Activated CD4-positive, alpha-beta memory T cell treated with anti-CD3 and anti-CD28 coated beads, Interleukin-2, amount 10 ng/mL, durations not matched to agents 7 days and 5 days (primary cell): ENCODE measurements at places on chromosomes 13 and 19. TPM values are rescaled to one million over a fixed set of nuclear protein-coding genes. Genes with fewer than 3 reads are reported as not detected.

DNA sequence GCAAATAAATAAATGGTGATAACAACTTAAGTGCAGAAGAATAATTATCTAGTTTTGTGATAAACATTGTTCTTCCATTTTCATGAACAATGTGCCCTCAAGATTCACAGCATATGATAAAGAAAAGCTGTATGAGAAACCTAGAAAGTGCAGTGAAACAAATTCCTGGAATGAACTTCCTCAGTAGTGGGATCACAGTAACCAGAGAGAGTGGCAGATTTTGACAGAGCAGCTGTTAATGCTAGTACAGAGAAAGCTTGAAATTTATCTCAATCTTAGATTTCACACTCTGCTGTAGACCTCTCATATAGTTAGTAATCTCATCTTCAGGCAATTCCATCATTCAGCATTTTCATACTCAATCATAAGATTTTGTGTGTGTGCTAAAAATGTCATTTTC is 664.9 kb downstream of the PCDH9 start:
- no peak for DNase-seq

DNA sequence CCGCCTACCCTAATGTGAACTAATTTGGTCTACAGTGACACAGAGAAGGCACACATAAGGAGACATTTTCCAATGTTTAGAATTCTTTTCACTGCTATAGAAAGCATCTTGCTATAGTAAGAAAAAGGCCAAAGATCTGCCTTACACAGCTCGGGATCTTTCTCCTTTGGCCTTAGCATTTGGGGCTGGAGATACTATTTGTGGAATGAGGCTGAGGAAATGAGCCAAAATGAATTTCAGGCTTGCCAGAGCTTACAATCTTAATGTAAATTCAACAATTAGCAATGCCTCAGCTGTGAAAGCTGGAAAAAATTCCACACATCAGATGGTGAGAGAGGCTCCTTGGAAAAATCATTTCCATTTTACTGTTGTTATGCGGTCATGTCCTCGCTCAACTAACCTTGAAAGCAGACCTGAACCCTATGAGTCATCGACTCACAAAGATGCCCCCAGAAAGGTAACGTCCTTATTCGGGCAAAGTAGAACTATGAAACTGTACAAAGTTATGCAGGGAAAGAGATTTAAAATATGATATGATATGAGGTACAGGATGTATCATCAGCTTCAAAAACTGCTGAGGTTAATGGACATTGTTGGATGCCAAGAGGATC is 324.5 kb upstream of the NBEA start:
- no peak for DNase-seq

Gene ARHGAP33
- 67.0 TPM for total RNA-seq

Gene WASF3
- not detected for total RNA-seq

DNA sequence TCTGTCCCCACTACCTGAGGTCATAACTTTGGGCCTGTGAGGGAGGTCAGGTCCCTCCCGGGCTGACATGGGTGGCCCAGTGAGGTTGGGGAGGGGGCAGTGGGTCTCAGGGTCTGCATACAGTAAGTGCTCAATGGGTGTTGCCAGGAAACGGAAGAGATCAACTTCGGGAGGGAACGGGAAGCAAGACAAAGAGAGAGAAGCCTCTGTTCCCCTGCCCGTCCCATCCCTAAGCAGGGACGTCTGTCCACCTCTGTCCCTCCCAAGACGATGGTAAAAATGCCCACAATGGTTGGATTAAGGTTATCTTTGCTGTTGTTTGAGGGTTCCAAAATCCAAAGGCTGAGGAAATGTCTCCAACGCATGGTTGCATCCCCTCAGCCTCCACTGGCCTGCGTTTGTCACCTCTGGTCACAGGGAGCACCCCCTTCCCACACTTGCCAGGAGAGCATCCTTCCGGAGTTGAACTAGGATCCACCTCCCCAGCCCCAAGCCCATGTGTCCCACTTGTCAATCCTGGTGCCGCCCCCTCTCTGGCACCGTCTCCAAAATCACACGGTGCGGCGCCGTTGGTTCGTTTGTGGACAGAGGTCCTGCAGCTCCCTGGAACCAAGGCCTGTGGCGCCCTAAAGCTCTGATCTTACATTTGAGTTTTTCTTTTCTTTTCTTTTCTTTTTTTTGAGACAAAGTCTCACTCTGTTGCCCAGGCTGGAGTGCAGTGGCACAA is 774 bp upstream of the HOMER3 start:
- no peak for DNase-seq

DNA sequence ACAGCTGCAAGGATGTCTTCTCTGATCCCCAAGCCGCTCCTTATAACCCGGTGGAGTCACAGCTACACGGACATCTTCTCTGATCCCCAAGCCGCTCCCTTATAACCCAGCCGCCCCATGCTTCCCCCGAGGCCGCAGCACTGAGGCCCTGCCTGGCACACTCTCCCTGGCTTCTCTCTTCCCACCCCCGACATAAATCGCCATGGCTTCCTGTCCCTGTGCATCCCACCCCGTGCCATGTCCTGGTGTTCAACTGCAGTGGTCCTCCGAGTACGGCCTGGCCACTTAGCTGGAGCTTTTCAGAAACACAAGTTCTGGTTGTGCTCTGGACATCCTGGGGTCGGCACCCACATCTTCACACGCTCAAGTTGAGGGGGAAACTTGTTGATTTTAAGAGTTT is 60.4 kb downstream of the RASA3 start:
- DNase-seq: no peak

DNA sequence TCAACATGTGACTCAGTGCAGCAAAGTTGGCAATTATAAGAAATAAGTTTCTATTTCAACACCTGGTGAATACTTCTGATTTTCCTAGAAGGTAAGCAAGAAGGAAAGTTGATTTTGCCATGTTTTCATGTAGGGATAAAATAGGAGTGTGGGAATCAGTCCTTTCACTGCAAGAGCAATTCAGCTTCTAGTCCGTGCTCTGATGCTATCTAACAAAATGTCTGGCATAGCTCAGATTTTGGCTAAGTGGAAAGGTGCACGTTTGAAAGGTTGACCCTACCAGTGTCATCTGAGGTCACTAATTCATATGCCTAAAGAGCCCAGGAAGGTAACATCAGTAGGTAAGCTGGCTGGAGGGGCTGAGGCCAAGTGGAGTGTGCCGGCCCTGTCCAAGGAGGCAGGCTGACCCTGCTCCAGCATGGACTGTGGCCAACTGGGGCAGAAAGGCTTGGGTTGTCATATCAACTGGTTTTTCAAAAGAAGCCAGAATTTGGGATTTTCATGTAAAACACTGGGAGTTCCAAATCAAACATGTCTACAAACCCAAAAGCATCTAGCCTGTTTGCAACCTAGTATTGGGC is 38.9 kb upstream of the MEDAG start:
- no peak for DNase-seq

DNA sequence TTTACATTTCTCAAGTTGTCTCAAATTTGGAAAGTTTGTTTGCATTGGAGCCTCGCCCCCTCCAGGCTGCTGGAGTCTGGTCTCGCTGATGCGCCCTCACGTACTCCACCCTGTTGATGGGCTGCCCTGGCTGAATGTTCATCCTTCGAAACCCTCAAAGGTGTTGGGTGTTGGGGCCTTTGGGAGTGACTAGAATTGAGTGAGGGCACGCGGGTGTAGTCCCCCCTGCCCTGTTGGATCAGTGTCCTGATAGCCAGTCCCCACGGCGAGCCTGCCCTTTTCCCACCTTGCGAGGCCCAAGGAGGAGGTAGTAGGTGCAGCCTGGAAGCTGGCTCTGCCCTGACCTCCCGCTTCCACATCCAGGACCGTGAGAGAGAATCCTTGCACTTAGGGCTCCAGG is 14.8 kb downstream of the TFDP1 start:
- no peak for DNase-seq

GRCh38 chr13:106183410-106184065 is 351.9 kb downstream of the EFNB2 start:
- DNase-seq: no peak

DNA sequence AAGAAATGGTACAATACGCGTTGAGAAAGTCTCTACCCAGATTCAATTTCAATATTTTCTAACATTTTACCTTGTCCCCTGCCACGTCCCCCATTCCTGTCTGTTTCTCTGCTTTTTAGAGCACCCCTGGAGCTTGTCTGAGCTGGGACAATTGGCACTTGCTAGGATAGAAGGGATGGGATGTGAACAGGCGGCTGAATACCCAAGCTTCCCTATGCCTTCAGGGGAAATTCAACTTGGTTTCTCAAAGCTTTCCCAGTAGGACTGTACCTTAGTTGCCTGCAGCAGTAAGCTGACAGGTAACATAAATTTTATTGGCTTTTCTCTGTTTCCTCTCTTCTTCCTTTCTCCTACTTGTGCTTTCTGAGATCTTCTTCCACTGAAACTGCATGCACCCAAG is 1663.3 kb downstream of the EFNB2 start:
- DNase-seq: no peak

GRCh38 chr13:97185291-97185690 is 36.8 kb upstream of the MBNL2 start:
- DNase-seq: no peak

DNA sequence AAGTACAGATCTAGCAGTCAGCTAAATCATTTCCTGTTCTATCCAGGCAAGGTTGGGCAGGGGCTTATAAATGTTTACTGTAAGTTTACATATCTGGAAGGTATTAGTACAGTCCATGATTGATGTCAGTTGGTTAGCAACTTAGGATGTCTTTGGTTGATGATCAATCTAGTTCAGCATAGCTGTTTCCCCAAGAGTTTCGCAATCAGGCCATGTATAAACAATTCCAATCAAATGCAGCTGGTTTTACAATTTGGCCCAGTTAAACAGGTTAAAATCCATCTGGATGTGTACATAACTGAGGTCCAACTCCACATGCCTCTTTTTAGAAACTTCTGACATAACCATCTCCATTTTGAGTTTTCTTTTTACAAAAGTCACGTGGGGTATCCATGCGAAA is 6.9 kb downstream of the ZNF221 start:
- DNase-seq: no peak

DNA sequence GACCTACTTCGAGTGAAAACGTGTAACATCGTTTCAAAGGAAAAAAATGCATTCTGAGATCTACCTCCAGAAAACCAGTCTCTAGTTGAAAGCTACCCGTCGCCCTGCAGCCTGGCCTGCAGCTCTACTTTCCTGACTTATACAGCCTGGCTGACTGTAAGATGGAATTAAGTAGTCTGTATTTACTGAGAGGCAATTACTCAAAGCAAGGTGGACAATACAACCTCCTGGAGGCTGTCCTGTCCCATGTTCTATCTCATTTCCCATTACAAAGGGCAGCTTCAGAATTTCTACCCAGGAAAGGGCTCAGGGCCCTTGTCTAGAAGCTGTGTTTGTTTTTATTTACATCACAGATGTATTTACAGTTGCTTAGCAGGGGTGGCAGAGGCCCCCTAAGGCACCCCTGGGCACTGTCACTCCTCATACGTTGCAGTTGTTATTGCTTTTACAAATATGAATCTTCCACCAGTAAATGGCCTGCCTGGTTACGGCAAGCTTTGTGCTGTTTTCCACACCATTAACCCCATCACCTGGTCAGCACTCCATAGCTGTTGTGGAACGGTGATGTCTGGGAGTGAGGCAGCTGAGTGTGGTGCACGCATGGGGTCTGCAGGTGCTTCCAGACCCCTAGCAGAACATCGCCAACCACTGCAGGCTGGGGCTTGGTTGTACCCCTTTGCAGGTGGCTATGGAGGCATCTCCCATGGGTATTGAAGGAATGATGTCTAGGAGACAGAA is 46.3 kb upstream of the MTIF3 start:
- DNase-seq: no peak

GRCh38 chr13:35136585-35136984 is 194.5 kb downstream of the NBEA start:
- no peak for DNase-seq

DNA sequence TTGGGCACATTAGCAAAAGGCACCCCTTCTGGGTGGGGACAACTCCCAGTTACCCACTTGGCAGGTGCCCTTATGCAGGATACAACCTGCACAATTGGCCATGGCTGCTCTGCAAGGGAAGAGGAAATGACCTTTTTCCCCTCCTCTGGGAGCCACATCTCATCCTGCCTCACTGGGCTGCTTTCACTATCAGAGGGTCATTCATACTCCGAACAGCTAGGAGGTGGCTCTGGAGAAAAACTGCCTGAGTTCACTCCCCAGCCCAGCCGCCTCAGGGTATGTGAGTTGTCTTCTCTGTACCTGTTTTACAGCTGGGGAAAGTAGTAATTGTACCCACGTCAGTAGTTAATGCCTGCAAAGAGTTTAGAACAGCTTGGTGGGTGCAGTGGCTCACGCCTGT is 7.1 kb upstream of the ACTN4 start:
- DNase-seq: no peak

- DNase-seq: no peak
Observed at GRCh38 chr13:48574041-48574796, 41.3 kb upstream of the RCBTB2 start.

Gene ENOX1
- total RNA-seq: 0.25 TPM
